A172 (cell line): ENCODE measurements at places on chromosomes 2 and 18. TPM values are rescaled to one million over a fixed set of nuclear protein-coding genes. Genes with fewer than 3 reads are reported as not detected.
A peak's percentile ranks its signal among the peaks of the same experiment; 100 is the strongest.

- DNase-seq, result no peak
Observed at GRCh38 chr18:63137999-63138435, 181.6 kb downstream of the BCL2 start.

GRCh38 chr2:241857041-241857541, 1.6 kb downstream of the PDCD1 start:
- no peak for DNase-seq

DNA sequence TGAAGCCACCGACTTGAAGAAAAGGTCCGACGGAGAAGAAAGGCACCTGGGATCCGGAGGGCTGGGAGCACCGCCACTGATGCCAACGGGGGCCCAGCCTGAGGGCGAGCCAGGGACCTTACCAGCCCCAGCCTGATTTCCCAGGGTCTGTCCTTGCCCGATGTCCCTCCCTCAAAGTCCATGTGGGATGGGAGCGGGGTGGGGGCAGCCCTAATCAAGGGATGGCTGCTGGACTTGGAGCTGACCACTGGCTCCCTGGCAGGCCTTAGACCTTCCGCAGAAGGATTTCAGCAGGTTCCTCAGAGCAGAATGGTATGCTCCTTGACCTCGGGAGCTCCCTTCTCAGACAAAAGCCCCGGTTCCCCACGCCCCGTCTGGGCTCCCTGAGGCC, 99.6 kb downstream of the ZFP36L2 start:
- no peak for DNase-seq

GRCh38 chr2:229725716-229726574, 11.6 kb upstream of the DNER start:
- peak; percentile 78 for DNase-seq

GRCh38 chr18:11419338-11419737, 190.1 kb upstream of the SLC35G4 start:
- DNase-seq, result no peak

- DNase-seq, result peak; percentile 89
Observed at GRCh38 chr2:191636235-191636543, 41.7 kb upstream of the NABP1 start.

DNA sequence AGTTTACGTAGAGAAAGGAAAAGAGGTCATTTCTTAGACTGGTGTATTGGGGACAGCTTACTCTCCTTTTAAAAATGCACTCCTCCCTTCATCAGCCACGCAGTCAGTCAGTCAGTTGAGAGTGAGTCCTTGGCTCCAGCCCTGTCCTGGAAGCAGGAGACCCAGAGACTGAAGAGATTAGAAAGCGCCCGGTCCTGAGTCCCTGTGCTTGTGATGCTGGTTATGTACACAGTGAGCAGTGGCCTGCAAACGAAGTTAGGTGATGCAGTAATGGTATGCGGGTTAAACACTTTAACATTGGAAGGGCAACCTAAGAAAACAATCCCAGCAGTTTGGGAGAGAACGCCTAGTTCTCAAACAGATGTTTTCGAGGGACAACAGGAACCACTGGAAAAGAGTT, 6.3 kb upstream of the ASB1 start:
- DNase-seq, result no peak

DNA sequence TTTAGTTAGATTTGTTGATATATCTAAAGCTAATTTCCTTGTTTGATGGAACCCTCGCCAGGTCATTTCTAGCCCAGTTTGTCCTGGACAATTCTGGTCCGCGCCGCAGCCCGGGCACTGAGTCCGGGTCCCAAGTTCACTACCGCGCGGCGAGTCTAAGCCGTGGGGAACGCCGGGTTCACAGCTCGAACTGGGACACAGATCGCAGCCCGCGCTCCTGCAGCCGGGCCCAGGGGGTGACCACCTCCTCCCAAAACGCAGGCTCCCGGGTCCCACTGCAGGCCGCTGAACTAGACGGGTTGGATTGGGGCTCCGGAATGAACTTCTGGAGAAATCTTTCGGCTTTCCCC, 681 bp downstream of the ACADL start:
- DNase-seq, result no peak

DNA sequence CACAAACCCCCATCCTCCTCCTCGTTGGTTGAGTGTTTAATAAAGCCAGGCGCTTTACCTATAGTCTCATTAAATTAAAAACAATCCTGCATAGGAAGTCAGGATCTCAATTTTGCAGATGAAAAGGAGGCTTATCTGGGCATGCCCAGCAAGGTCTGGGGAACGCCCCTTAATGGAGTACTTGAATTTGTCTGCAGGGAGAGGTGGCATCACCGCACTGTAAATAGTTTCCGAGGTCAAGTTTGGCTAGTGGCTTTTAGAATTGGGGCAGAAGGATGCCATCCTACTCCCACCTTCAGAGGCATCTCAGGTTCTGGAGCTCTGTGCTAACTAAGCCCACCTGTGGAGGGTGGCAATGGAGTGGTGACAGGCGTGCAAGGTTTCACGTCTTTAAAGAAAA, 149.2 kb downstream of the TGIF1 start:
- DNase-seq, result no peak

GRCh38 chr2:39136799-39137198, 15.9 kb upstream of the SOS1 start:
- no peak for DNase-seq

- DNase-seq, result no peak
Observed at GRCh38 chr18:56545464-56545863, 92.9 kb downstream of the TXNL1 start.

GRCh38 chr2:109009920-109010610, 21.0 kb upstream of the EDAR start:
- peak; percentile 62 for DNase-seq

TXNDC2 gene
- total RNA-seq, result 0.05 and 0.26 TPM in 2 replicates

B3GNT7 gene
- 0.17 TPM in 1 of 2 replicates, not detected in the other for total RNA-seq

RUFY4 gene
- total RNA-seq, result not detected in 2 replicates

ARL4C gene
- total RNA-seq, result 72.2 and 79.6 TPM in 2 replicates

OTOF gene
- 2.1 TPM in 1 of 2 replicates, not detected in the other for total RNA-seq

EPAS1 gene
- 8.0 and 14.0 TPM in 2 replicates for total RNA-seq

KLF7 gene
- total RNA-seq, result 9.1 and 13.7 TPM in 2 replicates

EML6 gene
- 0.67 and 5.1 TPM in 2 replicates for total RNA-seq

TAF1B gene
- 40.6 and 47.8 TPM in 2 replicates for total RNA-seq

TRPM8 gene
- 1.1 and 2.4 TPM in 2 replicates for total RNA-seq

RAX gene
- total RNA-seq, result not detected in 2 replicates

CD207 gene
- 0.14 TPM in 1 of 2 replicates, not detected in the other for total RNA-seq
